ENCODE measurements at places on chromosomes 11 and 22.

GRCh38 chr22:28999510-28999909, 62.1 kb downstream of the C22orf31 start:
- no peak for DNase-seq

DNA sequence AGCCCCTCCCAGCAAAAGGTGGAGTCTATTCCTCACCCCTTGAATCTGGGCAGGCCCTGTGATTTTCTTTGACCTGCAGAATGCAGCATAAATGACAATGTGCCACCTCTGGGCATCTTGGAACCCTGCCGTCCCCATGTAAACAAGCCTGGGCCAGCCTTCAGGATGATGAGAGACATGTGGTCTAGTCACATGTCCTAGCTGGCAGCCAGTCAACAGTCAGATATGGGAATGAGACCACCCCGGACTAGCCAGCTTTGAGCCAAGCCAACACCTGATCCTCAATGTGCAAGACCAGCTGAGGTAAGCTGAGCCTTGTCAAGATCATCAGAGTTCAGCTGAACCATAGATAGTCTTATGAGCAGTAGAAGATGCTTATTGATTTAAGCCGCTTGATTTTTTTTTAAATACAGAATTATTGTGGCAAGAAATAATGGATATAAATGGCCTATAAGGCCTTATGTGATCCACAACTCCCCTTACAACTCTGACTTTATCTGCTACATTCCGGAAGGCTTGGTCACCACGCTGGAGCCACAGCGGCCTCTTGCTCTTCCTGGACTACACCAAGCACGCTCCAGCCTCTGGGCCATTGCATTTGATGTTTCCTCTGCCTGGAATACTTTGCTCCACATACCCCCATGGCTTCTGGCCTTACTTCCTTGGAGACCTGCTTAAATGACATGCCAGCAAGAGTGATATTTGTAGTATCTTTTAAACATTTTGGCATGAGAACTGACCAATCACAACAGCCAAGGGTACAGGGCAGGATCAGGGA, 225.9 kb upstream of the SESN3 start:
- DNase-seq = no peak

- DNase-seq = no peak
Observed at GRCh38 chr11:71499125-71499524, 27.9 kb upstream of the KRTAP5-7 start.

GRCh38 chr22:20430101-20430719, 7.4 kb downstream of the SCARF2 start:
- DNase-seq = no peak

GRCh38 chr11:60375316-60375715, 3.0 kb upstream of the MS4A7 start:
- no peak for DNase-seq

Data from stimulated activated CD4-positive, alpha-beta T cell treated with anti-CD3 and anti-CD28 coated beads, TNF-alpha, amount 100 ng/mL, for 48 hours (primary cell).